Prostate gland (tissue), 2 donors: ENCODE measurements at places on chromosomes 13 and 19. TPM values are rescaled to one million over a fixed set of nuclear protein-coding genes. Genes with fewer than 3 reads are reported as not detected.

Gene YJU2
- total RNA-seq, result 30.3 TPM

Gene SIGLEC5
- not detected for total RNA-seq

Gene CYP4F8
- 67.3 TPM for total RNA-seq

Gene KIR2DL1
- total RNA-seq, result not detected

Gene YJEFN3
- total RNA-seq, result 19.3 TPM

Gene SELENOV
- total RNA-seq, result not detected

Gene KMT5C
- total RNA-seq, result 17.8 TPM

GRCh38 chr13:22196777-22197176, 525.9 kb downstream of the FGF9 start:
- H3K27ac ChIP-seq, result no peak overlapping the region
- no peaks in the 10 kb centered on the region for H3K36me3 ChIP-seq
- no peak for DNase-seq
- H3K4me1 ChIP-seq, result no peaks in the 10 kb centered on the region
- H3K4me3 ChIP-seq, result no peak overlapping the region

DNA sequence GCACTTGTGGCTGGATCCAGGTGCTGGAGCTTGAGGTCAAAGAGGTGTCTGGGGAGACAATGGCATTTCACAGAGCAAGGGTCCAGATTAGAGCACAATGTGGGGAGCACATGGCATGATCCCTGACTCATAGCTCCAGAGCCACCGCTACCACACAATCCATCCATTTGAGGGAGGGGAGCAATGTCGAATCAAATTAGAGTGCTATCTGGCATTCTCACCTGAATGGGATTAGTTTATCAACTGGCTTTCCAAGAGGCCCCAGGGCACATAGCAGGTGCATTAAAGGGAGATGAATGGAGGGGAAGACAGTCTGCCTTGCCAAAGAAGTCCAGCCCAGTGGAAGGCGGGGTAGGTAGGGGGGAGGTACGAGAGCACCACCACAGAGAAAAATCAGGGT, 194.4 kb upstream of the GPR12 start:
- H3K27me3 ChIP-seq, result no peaks in the 10 kb centered on the region
- H3K4me3 ChIP-seq, result no peak overlapping the region
- DNase-seq, result no peak
- H3K36me3 ChIP-seq, result no peaks in the 10 kb centered on the region
- H3K27ac ChIP-seq, result no peak overlapping the region

GRCh38 chr13:19737844-19738557, 44.7 kb downstream of the PSPC1 start:
- no peak for DNase-seq
- H3K27me3 ChIP-seq, result no peaks in the 10 kb centered on the region
- H3K4me1 ChIP-seq, result no peaks in the 10 kb centered on the region
- H3K27ac ChIP-seq, result no peak overlapping the region
- no peak overlapping the region for H3K4me3 ChIP-seq

DNA sequence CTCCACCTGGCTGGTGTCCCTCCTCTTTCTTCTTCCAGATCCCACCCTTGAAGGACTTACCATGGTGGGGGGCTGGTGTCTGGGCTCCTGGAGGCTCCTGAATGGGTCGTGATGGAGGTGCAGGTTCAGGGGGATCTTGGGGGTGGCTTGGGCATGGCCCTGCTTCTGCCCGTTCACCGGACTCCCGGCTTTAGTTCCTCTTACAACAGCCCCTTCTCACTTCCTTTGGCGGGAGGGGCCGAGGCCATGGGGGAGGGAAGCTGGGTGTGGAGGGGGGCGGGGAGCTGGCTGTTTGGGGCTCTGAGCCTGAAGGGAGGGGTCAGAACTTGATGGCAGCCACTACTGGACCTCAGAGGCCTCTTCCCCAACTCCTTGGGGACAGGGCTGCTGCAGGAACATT, at the start of gene MYO1F:
Gene MYO1F (minus strand): TSS at position 196 of the 400 bp plus-strand sequence. CDS start 133 bp downstream, at position 63.
- no peaks in the 10 kb centered on the region for H3K27me3 ChIP-seq
- H3K4me1 ChIP-seq, result no peaks in the 10 kb centered on the region
- no peak within 1 kb of the TSS for H3K27ac ChIP-seq

DNA sequence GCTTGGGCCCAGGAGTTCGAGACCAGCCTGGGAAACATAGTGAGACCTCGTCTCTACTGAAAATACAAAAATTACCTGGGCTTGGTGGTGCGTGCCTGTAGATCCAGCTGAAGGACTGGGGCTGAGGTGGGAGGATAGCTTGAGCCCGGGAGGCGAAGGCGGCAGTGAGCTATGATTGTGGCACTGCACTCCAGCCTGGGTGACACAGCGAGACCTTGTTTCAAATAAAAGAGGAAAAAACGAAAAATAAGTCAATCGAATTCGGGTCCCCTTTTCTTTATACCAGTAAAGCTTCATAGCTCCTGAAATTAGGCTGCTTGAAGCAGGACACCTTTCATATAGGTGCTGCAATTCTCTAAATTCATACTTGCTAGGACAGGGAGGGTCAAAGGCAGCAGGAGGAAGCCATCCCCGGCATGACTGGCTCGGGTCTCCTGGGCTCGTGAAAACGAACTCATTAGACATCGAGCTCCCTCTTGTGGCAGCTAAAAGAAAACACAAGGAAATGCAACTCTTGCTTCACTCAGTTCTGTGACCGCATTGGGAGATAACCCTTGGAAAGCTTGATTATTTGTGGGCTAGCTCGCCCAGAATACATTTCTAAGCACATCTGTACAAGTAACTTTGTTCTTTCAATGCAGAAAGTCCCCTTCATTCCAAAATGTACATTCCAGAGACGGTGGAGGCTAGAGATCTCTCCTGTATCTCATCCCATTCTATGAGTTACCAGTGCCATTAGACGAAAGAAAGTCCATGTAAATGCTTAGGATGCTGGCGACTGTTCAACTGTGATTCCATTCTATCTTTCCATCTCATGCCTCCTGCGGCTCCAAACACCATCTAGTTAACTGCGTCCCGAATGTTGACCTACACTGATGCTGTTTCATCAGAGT, 16.8 kb downstream of the FPR2 start:
- H3K4me1 ChIP-seq, result no peaks in the 10 kb centered on the region
- no peak overlapping the region for H3K4me3 ChIP-seq
- no peak overlapping the region for H3K27ac ChIP-seq
- no peaks in the 10 kb centered on the region for H3K36me3 ChIP-seq

GRCh38 chr13:49342454-49342853, 94.7 kb downstream of the CDADC1 start:
- H3K36me3 ChIP-seq, result no peaks in the 10 kb centered on the region
- H3K4me3 ChIP-seq, result no peak overlapping the region
- no peaks in the 10 kb centered on the region for H3K27me3 ChIP-seq
- no peaks in the 10 kb centered on the region for H3K4me1 ChIP-seq
- no peak for DNase-seq

DNA sequence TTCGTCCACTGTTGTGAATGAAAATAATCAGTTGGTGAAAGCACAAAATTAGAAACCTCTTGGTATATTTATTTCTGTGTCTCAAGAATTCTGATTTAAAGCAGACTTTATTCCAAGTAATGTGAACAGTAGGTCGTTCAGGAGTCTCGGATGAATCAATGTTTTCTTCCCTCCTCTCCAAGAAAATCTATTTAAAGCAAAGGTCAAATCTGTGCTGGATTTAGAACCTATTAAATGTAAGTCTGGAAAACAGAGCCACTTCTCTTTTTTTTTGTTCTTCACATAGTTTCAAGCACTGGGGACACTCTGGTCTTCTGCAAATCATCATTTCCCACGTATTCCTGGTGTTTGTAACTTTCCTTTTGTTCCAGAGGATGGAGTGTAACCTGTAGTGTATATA, 312.7 kb downstream of the ATP8A2 start:
- no peaks in the 10 kb centered on the region for H3K27me3 ChIP-seq
- no peak overlapping the region for H3K4me3 ChIP-seq
- H3K36me3 ChIP-seq, result no peaks in the 10 kb centered on the region
- no peak overlapping the region for H3K27ac ChIP-seq
- no peak for DNase-seq

DNA sequence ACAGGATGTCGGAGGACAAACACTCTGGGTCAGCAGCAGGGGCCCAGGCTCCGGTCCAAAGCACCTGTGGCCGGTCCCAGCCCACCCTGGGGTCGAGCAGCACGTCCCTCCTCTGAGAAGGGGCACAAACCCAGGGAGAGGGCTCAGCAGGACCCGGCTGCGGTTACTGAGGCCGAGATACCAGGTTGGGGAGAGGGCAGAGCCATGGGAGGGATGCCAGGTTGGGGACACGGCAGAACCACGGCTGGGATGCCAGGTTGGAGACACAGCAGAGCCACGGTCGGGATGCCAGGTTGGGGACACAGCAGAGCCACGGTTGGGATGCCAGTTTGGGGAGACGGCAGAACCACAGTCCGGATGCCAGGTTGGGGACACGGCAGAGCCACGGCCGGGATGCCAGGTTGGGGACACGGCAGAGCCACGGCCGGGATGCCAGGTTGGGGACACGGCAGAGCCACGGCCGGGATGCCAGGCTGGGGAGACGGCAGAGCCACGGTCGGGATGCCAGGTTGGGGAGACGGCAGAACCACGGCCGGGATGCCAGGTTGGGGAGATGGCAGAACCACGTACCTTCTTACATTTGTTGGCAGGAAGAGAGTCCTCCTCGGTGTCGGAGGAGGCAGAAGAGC, 18.5 kb downstream of the MIER2 start:
- H3K4me3 ChIP-seq, result no peak overlapping the region
- no peaks in the 10 kb centered on the region for H3K4me1 ChIP-seq
- no peaks in the 10 kb centered on the region for H3K27me3 ChIP-seq
- no peak overlapping the region for H3K27ac ChIP-seq
- DNase-seq, result no peak

DNA sequence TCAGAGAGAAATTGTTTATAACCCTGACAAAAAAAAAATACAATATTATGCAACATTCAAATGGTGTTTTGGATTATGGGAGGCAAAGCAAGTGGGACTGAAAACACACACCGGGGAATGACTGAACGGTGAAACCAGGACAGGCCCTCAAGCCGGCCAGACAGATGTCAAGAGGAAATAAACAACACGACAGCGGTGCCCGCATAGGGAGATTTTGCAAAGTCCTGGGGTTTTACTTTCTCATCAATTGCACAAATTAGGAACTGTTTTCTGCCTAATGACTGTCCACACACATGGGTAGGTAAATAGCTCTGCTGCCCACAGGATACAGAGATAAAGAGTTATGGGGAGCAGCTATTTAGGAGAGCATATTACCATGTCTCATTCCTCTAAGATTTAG, 134.5 kb downstream of the IRS2 start:
- H3K4me1 ChIP-seq, result no peaks in the 10 kb centered on the region
- H3K27me3 ChIP-seq, result no peaks in the 10 kb centered on the region
- no peak overlapping the region for H3K27ac ChIP-seq

DNA sequence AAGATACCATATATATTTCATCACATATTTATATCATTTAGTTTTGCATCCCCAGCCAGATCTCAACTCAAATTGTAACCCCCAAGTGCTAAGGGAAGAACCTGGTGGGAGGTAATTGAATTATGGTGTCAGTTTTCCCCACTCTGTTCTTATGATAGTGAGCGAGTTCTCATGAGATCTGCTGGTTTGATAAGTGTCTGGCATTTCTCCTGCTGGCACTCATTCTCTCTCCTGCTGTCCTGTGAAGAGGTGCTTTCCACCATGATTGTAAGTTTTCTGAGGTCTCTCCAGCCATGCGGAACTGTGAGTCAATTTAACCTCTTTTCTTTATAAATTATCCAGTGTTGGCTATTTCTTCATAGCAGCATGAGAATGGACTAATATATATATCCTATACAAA, 462.5 kb upstream of the SLITRK5 start:
- no peaks in the 10 kb centered on the region for H3K27me3 ChIP-seq
- H3K27ac ChIP-seq, result no peak overlapping the region
- no peaks in the 10 kb centered on the region for H3K36me3 ChIP-seq
- DNase-seq, result no peak
- no peaks in the 10 kb centered on the region for H3K4me1 ChIP-seq
- no peak overlapping the region for H3K4me3 ChIP-seq

GRCh38 chr13:39483326-39483725, 119.7 kb downstream of the LHFPL6 start:
- H3K27me3 ChIP-seq, result no peaks in the 10 kb centered on the region
- H3K36me3 ChIP-seq, result no peaks in the 10 kb centered on the region
- H3K4me1 ChIP-seq, result no peaks in the 10 kb centered on the region
- DNase-seq, result no peak
- no peak overlapping the region for H3K4me3 ChIP-seq
- no peak overlapping the region for H3K27ac ChIP-seq

DNA sequence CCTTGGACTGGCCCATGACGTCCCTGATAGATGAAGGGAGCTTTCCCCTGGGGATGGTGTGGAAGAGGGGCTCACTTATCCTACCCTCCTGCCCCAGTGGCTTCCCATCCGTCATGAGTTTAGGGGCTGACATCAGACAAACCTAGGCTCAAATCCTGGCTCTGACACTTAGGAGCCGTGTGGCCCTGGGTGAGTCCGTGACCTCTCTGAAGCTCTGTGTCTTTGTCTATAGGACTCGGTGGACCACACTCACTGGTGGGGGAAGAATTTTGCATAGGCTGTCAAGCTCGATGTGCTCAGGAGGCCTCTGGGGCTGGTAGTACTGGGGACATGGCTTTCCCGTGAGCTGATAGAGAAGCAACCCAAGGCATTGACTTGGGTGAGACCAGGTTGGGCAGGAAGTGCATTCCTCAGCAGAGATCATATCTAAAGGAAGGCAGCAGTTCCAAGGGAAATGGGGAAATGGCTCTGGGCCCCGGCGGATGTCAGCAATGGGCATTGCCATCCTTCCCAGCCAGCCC, 17.4 kb upstream of the AP1M2 start:
- no peaks in the 10 kb centered on the region for H3K27me3 ChIP-seq
- peaks cover 2% of the 10 kb centered on the region for H3K4me1 ChIP-seq
- DNase-seq, result no peak
- no peaks in the 10 kb centered on the region for H3K36me3 ChIP-seq

GRCh38 chr19:14349426-14349825, 31.8 kb upstream of the ADGRE5 start:
- no peaks in the 10 kb centered on the region for H3K36me3 ChIP-seq
- DNase-seq, result no peak
- no peak overlapping the region for H3K27ac ChIP-seq
- no peaks in the 10 kb centered on the region for H3K4me1 ChIP-seq

DNA sequence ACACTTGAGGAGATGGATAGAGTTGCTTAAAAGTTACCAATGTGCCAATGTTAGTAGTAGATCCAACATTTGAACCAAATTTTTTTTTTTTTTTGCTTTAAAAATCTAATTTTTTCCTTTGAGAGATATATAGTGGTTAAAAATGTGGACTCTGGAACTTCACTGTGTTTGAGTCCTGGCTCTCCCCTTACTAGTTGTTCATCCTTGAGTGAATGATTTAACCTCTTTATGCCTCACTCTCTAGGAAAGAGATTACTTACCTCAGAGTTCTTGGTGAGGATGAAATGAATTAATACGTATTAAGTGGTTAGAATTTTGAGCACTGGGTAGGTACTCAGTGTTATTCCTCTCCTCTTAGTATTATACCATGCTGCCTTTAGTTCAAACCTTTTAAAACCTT, 24.3 kb downstream of the PDS5B start:
- H3K27me3 ChIP-seq, result no peaks in the 10 kb centered on the region
- H3K4me1 ChIP-seq, result no peaks in the 10 kb centered on the region
- no peak for DNase-seq
- H3K4me3 ChIP-seq, result no peak overlapping the region
- no peaks in the 10 kb centered on the region for H3K36me3 ChIP-seq

DNA sequence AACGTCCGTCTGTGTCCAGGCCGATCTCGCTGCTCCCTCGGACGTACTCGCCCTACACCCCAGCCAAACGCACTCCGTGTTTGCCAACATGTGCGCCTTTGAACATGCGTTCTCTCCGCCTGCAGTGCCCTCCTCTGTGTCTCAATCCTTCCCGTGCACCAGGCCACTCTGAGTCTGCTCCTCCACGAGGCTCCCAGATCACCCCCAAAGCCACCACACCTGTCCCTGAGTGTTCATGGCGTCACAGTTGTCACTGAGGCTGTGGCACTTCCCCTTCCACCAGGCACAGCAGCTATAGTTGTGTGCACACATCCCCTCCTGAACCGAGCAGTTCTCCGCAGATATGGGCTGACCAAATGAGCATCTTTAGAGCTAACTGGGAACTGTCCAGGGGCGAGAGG, 35.6 kb downstream of the RASA3 start:
- no peaks in the 10 kb centered on the region for H3K27me3 ChIP-seq
- no peak overlapping the region for H3K27ac ChIP-seq
- H3K4me3 ChIP-seq, result no peak overlapping the region
